ENCODE measurements at places on chromosomes 16 and 17.

GRCh38 chr17:56150649-56151048 is 2.6 kb upstream of the ANKFN1 start:
- DNase-seq: no peak

GRCh38 chr17:521183-521525 is 168.5 kb upstream of the RPH3AL start:
- no peak for DNase-seq

DNA sequence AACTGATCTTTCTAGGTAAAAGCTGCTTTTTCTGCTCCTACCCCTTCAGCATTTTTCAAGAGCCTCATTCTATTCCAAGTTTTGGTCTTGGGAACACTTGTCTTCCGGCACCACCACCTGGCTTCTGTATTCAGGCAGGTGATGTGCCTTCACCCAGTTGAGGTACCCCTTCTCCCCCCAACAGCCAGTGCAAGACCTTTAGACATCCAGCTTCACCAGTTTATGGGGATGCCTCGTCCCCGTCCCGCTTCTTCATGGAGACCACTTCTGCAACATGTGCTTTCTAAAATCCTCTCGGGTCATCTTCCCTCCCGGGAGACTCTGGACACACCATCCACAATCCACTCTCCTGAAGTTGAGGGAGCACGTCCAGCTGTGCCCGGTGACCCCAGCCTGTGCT is 69.9 kb downstream of the SRCIN1 start:
- no peak for DNase-seq

GRCh38 chr17:51046514-51047384 is 73.9 kb downstream of the SPAG9 start:
- no peak for DNase-seq

GRCh38 chr17:60933739-60934138 is 256.1 kb downstream of the BCAS3 start:
- no peak for DNase-seq

DNA sequence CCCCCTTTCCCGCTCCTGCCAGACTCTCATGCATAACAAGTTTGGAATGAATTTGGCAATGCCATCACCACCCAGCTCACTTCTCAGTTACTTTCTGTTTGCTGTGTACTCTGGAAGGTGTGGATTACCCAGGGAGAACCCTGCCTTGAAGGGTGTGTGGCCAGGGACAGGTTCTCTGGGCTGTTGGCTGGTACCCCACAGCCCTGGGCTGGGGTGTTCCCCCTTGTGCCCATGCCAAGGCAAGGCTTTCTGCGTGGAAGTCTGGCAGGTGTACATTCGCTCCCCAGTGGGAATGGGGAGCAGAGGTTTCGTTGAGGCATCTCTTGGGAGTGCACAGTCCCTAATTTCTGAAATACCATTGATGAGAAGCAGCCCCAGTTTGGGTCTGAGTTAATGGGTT is 187.7 kb downstream of the CCDC182 start:
- DNase-seq: no peak

DNA sequence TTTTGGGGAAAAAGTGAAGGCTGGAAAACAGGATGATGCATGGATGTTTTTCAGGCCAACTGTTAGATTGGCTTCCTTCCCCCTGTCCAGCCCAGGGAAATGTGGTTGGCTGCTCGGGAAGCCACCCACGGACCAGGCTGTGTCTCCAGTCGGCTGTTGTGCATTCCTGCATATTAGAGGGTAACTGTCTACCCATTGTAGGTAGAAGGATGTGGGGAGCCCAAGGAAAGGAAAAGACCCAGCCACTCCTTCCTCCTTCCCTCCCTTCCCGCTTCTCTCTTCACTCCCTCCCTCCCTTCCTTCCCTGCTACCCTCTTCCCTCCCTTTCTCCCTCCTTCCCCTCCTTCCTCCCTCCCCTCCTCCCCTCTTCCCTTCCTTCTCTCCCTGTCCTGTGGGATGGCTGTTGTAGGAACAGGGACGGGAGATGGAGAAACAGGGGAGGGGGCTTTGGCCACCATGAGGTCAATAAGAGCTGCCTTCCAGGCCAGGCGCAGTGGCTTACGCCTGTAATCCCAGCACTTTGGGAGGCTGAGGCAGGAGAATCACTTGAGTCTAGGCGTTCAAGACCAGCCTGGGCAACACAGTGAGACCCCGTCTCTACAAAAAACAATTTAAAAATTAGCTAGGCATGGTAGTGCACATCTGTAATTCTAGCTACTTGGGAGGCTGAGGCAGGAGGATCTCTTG is 16.9 kb downstream of the SYT17 start:
- DNase-seq: no peak

DNA sequence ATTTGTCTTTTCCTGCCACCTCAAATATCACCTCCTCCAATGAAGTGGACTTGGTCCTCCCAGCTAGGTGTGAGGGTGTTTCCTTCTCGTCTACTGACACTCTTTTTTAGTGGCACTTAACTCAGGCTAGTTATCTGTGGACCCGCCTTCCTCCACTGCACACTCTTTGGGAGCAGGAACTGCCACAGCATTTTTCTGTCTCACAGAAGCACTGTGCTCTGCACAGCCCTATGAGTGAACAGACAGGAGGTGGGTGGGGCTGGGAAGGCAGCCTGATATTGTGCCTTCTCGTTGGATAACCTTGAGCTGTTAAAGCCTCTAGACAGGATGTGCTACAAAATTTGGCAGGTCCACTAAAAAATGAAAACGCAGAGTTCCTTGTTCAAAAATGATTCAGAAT is 31.9 kb upstream of the HOXB13 start:
- DNase-seq: no peak

DNA sequence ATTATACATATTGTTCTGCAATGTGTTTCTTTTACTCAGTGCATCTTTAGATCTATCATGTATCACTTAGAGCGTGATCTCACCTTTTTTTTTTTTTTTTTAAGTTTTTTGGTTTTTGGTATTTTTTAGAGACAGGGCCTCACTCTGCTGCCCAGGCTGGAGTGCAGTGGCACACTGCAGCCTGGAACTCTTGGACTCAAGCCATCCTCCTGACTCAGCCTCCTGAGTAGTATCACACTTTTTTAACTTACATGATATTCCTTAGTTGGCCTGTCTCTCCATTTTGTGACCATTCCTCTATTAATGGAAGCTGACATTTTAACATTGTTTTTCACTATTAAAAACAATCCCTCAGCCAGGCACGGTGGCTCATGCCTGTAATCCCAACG is 4.7 kb upstream of the MPO start:
- DNase-seq: no peak

DNA sequence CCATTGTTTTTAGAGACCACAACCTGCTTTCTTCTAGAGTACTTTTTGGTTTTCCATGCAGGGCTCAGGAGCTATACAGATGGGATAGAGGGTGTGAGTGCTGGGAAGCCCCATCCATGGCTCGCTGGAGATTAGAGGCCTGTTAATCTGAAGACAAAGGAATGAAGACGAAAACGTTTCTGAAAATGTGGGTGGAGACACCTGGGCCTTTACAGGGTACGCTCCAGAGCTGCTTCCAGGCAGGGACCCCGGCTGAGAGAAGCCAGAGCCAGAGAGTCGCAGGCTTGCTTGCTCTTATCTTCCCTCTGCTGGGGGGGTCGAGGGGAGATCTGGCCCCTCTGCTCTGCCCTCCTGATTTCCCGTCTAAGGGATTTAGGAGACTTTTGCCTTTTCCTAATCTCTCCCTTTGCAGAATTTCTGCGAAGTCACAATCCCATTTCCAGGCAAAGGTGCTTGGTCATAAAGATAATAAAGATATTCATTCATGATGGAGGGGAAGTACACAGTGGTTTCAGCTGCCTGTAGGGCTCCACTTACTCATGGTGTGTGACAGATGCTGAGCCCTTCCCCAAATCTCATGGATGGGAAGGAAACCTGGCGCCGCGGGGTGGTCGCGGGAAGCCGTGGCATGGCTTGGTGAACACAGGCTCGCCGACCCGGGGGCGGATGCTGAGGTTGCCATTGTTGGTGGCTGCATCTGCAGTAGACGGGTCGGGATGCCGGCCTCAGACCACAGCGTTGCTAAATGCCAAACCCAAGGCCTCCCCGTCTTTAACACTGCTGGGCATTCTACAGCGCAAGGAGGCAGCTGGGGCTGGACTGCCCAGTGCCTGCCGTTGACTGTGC is 4.8 kb upstream of the SOCS3 start:
- DNase-seq: no peak

GRCh38 chr17:51908841-51909537 is 249.5 kb downstream of the CA10 start:
- no peak for DNase-seq

DNA sequence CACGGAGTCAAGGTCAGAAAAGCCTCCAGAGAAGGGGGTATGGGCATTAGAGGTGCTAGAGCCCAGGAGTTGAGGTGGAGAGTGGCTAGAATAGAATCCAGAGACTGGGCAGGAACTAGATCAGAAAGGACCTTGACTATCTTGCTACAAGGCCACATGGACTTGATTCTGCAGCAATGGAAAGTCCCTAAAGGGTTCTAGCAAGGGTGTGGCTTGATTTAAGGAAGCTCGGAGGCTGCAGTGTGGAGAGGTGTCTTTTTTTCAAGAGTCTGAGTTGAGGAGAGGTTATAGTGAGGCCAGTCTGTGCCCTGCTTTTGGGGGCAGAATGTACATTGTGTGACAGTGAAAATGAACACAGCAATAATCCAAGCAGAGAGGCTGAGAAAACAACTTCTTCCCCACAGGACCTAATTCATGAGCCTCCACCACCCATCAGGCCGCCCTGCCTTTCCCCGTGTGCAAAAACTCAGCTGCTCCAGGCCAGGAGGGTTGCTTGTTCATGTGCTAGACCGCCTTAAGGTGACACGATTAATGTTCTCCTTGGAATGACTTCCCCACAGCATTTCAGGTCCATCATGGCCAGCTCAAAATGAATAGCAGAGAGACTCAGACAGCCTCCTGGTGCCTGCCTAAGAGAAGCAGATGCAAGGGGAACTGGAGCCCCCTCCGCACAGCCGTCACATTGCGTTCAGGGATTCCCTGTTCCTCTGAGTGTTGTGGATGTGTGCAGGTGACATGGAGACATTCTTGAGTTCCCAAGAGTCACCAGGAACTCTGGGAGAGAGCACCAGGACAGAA is 8.7 kb upstream of the BEAN1 start:
- no peak for DNase-seq

GRCh38 chr16:17070882-17071592 is 399.7 kb downstream of the XYLT1 start:
- no peak for DNase-seq

DNA sequence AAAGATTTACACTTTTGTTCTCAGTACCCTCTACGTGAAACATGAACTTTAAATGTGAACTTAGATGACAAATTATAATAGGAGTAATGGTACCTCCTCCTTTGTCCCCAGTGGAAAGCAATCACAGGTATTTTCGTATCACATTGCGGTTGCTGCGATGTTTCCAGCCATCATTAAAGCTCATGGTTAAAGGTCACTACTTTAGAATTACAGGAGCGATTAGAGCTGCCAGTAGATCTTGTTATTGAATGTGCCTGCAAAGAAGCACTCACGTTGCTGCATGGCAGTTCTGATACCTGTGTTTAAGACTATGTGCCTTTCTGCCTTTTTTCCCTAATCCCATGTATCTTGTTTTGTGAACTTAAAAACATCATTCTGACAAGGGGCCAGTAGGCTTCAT is 301.0 kb downstream of the CPPED1 start:
- no peak for DNase-seq

- no peak for DNase-seq
Observed at GRCh38 chr16:56102183-56102686, 89.1 kb upstream of the GNAO1 start.

DNA sequence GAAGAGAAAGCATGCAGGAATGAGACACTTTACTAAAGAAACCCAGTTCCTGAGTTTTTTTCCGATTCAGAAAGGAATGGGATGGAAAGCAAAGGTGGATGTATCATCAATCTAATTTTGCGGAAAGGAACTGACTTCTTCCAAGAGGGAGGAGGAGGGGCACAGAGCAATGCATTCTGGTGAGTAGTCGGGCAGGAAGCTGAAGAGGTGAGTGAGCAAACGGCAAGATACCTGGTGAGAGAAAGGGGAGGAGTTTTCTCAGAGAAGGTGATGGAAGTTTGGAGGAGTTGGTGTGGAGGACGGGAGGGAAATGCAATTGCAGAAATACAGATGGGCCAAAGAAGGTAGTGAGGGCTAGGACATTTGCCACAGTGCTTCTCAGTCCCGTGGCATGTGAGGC is 713.2 kb downstream of the KCNJ2 start:
- DNase-seq: no peak

DNA sequence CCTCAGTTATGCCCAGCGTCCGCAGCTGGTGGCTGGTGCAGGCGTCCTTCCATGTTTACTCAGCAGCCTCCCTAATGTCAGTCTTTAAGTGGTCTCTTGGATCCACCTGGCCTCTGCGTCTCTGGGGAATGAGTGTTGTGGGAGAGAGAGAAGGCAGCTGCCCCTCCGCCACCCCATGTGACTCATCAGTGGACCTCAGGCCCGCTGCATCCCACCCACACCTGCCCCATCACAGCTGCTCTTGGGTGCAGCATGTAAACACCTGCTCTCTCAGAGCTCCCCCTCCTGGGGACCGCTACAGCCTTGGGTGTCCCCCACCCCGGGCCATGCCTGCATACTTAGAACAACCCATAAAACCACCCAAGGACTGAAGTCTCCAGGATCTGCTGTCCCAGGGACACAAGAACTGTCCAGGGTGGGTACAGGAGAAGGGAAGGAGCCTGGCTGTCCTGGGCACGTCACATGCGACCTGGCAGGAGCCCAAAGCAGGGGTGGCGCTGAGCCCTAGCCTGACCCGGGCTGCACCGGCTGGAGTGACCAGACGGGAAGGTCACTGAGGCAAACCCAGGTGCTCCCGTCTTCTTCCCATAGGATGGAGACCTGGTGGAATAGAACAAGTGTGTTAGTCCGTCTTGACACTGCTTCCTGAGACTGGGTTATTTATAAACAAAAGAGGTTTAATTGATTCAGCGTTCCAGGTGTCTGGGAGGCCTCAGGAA is 4.2 kb downstream of the C16orf90 start:
- DNase-seq: no peak

GRCh38 chr17:30576326-30576861 is 99.2 kb downstream of the GOSR1 start:
- no peak for DNase-seq

All from epithelial cell of proximal tubule (primary cell).